PC-3 (cell line): ENCODE measurements at places on chromosomes 1 and 21. TPM values are rescaled to one million over a fixed set of nuclear protein-coding genes. Genes with fewer than 3 reads are reported as not detected.
A peak's percentile ranks its signal among the peaks of the same experiment; 100 is the strongest.

SLAMF6 gene
- total RNA-seq, result not detected in 2 replicates

KRTAP12-2 gene
- not detected in 2 replicates for total RNA-seq

MPZ gene
- total RNA-seq, result 0.18 TPM in 1 of 2 replicates, not detected in the other

APCS gene
- total RNA-seq, result not detected in 2 replicates

RNU1-4 gene
- under 0.01 TPM in 2 replicates for total RNA-seq

MROH9 gene
- not detected in 2 replicates for total RNA-seq

NTMT2 gene
- not detected in 2 replicates for total RNA-seq

SPRR4 gene
- total RNA-seq, result not detected in 2 replicates

EXTL1 gene
- total RNA-seq, result 0.26 TPM in 1 of 2 replicates, not detected in the other

RPS6KA1 gene
- total RNA-seq, result 98.2 and 111 TPM in 2 replicates

MAP1LC3C gene
- not detected in 2 replicates for total RNA-seq

MEX3A gene
- total RNA-seq, result 12.9 and 14.7 TPM in 2 replicates

DDAH1 gene
- total RNA-seq, result 65.9 and 68.2 TPM in 2 replicates

TLCD4 gene
- total RNA-seq, result 8.3 and 8.6 TPM in 2 replicates

RAP1GAP gene
- total RNA-seq, result 12.1 and 12.3 TPM in 2 replicates

FABP3 gene
- 0.40 TPM in 1 of 2 replicates, not detected in the other for total RNA-seq

PRAMEF20 gene
- not detected in 2 replicates for total RNA-seq

GUCA2B gene
- not detected in 2 replicates for total RNA-seq

C1orf94 gene
- not detected in 2 replicates for total RNA-seq

SLC6A9 gene
- 11.2 and 15.7 TPM in 2 replicates for total RNA-seq

SHISA4 gene
- total RNA-seq, result 12.4 and 14.3 TPM in 2 replicates

- peak; percentile 100 for DNase-seq
These were observed 2.0 kb downstream of the INAVA start for GRCh38 chr1:200896531-200897196.

GRCh38 chr1:118486199-118486598, 301.2 kb upstream of the SPAG17 start:
- DNase-seq, result no peak

GRCh38 chr1:153774780-153775457, at the start of gene SLC27A3:
TSS of gene SLC27A3 (plus strand) at chr1:153775407. CDS start at chr1:153775498, 91 bp downstream.
- peak; percentile 53 for DNase-seq

DNA sequence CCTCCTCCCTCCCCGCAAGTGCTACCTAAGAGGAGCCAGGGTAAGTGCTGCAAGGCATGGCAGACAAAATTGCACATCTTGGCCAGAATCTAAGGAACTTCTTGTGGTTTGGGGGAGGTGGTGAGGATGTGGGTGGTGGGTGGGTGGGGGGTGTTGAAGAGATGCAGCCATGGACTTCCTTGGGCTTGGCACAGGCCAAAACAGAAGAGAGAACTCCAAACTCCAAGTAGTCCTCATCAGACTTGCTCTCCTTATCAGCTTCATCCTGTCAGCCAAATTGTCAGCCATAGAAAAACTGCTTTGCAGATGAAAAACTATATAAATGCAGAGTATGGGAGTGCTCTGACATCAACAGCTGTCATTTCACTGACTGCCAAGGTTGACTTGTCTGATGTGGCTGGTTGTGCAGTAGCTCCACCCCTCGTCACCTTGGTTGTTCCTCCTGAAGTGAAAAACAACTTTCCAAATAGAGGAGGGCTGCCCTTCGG, 7.1 kb downstream of the AMIGO1 start:
- DNase-seq, result no peak

- DNase-seq, result peak; percentile 92
These were observed 144.8 kb upstream of the VANGL1 start for GRCh38 chr1:115496904-115497527.

GRCh38 chr1:27882543-27882903, 10.2 kb downstream of the THEMIS2 start:
- no peak for DNase-seq

GRCh38 chr1:36760081-36760480, 274.2 kb downstream of the GRIK3 start:
- DNase-seq, result no peak

GRCh38 chr1:31955917-31956736, 18.0 kb upstream of the PTP4A2 start:
- DNase-seq, result peak; percentile 98

GRCh38 chr21:45513003-45513717, 29.1 kb downstream of the SLC19A1 start:
- peak; percentile 94 for DNase-seq

DNA sequence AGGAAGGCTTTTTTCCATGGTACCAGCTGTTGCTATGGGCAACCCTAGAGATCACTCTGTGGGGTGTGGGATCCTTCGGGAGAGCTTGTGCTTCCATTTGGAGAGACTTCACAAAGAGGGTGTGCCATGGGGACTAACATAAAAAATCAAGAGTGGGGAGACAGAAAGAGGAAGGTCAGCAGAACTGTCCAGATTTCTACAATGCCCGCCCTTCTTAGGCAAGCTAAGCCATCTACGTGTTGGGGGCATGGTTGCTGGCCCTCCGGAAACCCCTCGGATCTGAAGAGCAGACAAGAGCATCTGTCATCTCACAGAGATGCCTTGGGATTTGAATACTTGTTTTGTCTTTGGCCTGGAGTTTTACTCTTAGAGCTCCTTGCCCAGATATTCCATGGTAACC, 83.9 kb upstream of the ZNF648 start:
- no peak for DNase-seq

- DNase-seq, result no peak
These were observed 262.8 kb downstream of the LMO4 start for GRCh38 chr1:87591492-87591891.

DNA sequence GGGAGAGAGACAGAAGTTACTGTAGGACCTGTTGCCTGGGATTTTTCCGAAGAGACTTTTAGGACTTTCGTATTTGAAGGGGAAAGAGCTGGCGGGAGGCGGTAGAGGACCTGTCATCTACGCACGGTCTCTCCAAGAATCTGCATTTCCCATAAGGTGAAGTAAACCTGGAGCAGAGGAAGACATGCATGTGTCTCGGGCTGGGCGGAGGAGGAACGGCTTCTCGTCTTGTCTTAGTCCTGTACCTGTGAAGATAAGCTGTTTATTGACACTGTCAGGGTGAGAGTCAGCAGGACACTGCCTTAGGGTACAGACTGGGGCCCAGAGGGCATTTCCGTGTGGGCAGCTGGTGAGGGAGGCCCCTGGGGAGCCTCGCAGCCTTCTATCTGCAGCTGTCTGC, 123.4 kb upstream of the COL6A1 start:
- DNase-seq, result no peak

- DNase-seq, result no peak
These were observed 56.2 kb downstream of the LACTBL1 start for GRCh38 chr1:22916471-22916820.

GRCh38 chr21:16945580-16945979, 567.3 kb upstream of the CXADR start:
- no peak for DNase-seq

DNA sequence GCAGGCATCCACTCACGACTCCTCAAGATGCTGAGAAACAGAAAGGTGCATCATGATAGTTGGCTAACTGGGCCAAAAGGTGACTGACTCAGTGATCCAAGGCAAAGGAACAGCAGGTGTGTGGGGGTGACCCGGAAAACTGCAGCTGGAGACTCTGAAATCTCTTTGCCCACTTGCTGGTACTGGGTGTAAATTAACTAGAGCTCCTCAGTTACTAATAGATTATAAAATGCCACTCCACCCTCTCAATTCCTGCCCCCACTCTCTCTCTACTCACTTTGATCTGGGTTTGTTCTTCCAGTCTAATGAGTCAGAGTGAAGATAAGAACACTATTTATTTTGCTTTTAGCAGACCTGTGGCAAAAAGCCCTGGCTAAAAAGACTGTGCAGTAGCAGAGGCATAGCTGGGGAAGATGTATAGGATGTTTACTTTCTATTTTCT, 7.2 kb upstream of the PIGC start:
- peak; percentile 97 for DNase-seq

DNA sequence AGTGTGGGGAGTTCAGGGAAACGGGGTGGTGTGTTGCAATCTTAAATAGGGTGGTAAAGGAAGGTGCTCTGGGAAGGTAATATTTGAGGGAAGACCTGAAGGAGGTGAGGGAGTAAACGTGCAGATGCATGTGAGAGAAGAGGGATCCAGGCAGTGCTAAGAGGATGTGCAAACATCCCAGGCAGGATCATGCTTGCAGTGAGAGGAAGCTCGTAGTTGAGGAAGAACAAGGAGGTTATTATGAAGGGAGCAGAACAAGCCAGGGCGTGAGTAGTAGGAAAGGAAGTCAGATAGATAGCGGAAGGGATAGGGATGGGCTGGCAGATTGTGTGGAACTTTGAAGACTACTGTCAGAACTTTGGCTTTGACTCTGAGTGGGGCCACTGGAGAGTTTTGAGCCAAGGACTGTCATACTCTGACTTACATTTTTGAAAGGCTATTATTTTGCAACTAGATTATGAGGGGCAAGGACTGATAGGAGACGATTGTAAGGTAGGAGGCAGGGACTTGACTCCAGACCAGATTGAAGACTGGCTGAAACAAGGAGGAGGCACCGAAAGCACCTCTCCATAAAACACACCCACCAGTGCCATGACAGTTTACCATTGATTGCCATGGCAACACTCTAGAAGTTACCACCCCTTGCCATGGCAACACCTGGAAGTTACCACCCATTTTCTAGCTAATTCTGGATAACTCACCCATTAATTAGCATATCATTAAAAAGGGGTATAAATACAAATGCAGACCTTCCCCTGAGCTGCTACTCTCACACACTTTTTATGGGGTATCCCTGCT, 67.0 kb downstream of the XCL2 start:
- DNase-seq, result no peak

GRCh38 chr21:39004634-39005501, 178.4 kb downstream of the PSMG1 start:
- no peak for DNase-seq

- DNase-seq, result peak; percentile 99
These were observed 2.8 kb upstream of the PHC2 start for GRCh38 chr1:33433509-33434362.

- peak; percentile 98 for DNase-seq
These were observed 60.7 kb upstream of the FMN2 start for GRCh38 chr1:240031009-240031408.

DNA sequence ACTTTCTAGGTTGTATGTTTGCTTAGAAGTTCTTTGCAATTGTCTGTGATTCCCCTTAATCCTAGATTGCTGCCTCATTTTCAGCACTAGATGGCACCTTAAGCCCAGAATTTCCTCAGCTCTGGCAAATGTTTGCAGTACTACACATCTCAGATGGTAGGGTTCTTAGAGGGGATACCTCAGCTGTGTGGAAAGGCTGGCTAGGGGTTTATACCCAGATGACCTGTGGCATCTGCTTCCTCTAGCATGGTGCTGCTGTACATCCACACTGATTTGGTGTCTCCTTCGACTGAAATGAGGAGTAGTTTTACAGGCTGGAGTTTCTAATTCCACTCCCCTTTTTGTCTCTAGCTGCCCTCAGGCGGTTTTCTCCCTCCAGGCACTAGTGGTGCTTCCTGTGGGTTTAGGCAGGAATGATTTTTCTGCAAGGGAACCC, 23.5 kb downstream of the ASB17 start:
- DNase-seq, result peak; percentile 69

DNA sequence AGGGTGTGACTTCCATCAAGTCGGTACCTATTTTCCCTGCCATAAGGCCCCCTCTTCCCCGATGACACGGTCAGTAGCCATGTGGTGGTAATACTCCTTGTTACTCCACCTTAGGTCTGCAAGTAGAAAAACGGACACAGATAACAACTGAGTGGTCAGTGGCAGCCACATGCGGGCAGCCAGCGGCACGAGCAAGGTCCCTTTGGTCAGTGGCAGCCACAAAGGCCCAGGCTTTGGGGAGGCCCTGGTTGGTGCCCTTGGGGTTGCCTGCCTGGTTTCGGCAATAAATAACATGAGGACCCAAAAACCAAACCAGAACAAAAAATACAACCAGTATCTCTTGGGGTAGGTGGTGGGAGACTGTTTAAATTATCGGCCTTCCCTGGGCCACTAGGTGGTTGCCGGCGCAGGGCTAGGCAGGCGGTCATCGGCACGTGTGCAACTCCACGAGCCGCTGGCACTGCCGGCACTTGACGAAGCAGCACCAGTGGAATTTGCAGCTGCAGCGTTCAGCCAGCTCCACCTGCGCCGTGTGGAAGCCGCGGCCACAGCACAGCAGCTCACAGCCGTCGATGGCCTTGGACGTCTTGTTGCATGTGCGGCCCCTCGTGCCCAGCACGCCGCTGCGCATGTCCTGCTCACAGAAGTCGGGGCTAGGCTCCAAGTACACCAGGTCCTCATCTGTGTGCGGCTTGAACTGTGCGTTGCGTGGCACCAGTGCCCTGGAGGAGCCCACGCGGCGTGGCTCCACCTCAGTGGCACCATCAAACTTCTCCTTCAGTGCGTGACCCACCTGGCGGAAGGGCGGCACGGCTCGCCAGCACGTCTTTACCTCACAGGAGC, 23.1 kb downstream of the WNT4 start:
- no peak for DNase-seq

DNA sequence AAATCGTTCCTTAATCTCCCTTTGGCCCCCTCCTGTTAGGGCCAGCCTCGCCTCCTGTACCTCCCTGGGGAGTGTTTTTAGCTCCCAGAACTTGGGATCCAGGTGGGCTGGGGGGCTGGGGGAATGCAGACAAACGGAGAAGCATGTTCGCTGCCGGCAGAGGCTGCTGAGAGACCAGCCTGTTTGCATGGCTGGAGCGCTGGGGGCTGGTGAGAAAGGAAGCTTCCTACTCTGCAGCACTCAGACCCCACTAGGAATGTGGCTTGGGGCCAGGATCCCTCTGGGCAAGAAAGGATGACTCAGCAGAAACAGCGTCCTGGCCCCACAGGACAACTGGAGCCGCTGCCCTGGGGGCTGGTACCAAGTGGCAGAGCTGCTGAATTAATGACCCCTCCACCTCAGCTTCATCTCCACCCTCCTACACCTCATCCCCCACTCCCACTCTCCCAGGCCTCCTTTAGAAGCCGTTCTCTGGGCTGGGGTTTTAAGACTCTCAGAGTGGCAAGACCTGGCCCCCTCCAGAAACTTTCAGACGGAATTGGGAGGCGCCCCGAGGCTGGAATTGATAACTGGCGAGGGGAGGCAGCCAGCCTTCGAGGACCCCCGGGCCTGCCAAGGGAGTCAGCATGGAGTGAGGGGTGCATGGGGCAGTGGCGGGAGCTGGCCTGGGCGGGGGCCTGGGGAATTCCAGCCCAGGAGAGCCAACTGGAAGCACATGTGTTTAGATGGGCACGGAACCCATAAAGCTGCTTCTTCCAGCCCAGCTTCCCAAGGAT, 28.5 kb upstream of the EPS8L3 start:
- DNase-seq, result peak; percentile 76

GRCh38 chr1:36134505-36135329, 9.7 kb upstream of the COL8A2 start:
- peak; percentile 63 for DNase-seq

- no peak for DNase-seq
These were observed 146.8 kb upstream of the MAGI3 start for GRCh38 chr1:113243529-113243928.

DNA sequence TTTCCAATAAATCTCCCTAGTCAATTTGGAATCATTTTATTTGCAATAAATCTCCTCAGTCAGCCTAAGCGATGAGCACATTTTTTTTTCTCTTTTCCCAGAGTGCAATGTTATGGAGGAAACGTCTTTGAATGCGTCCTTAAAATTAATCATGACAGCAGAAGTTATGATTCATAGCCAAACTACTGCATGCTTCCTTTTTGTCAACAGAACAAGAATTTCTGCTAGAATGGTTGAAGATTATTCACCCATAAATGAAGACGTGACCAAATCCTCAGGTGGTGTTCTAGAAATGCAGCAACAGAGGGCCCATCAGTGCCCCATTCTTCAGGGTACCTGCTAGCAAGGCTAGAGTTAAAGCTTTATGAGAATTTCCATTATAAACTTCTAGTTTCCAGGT, 407.9 kb upstream of the PKN2 start:
- peak; percentile 79 for DNase-seq
